IMR-90 (cell line): ENCODE measurements at places on chromosomes 11 and 22. TPM values are rescaled to one million over a fixed set of nuclear protein-coding genes. Genes with fewer than 3 reads are reported as not detected.

DNA sequence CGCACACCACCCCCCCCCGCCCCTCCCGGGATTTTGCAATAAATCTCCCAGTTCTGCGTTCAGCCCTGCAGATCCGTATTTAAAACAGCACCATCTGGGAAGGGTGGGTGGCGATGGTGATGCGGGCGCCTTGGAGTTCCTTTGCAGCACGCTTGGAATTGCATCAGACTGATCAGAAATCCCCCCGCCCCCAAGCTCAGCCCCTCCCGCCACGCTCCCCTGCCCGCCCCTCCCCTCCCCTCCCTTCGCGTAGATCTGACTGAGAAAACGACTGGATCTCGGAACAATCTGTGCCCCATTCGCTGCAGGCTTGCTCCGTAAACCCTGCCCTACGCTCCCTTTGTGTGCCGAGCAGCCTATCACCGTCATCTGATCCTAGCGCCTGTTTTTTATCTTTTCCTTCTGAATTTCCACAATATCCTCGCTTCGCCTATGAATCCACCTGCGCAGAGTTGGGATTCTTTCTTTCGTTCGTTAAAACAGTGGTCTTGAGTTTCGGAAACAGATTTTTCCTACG, 18.1 kb upstream of the BDNF start:
- no peaks in the 10 kb centered on the region for H3K36me3 ChIP-seq
- H3K27ac ChIP-seq = peak overlapping the region; percentile 98
- H3K4me3 ChIP-seq = peak overlapping the region; percentile 70
- peaks cover 6% of the 10 kb centered on the region for H3K4me1 ChIP-seq

DNA sequence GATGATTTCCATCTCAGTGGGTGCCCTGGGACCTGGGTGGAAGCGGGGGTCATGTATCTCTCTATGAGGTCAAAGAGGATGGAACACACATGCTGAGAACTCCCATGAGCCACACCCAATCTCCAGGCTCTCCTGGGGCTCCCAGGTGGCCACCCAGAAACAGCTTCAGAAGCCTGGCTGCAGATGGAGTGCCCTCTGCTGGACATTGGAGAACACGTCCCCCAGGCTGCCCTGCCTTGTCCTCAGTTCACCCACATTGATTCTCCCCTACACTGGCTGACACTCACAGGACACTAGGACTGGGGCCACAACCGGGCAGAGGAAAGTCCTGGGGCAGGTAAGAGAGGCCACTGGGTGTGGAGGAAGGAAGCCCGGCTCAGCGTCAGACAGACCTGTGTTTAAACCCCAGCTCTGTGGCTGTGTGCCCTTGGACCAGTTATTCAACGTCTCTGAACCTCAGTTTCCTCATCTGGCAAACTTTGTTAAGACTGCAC, 4.5 kb upstream of the NOL12 start:
- H3K4me3 ChIP-seq = no peak overlapping the region
- H3K27ac ChIP-seq = peak overlapping the region; percentile 45; the same call in 1 of the 2 replicates
- H3K4me1 ChIP-seq = peaks cover 17% of the 10 kb centered on the region
- DNase-seq = peak; percentile 77
- peaks cover 24% of the 10 kb centered on the region for H3K36me3 ChIP-seq
- no peaks in the 10 kb centered on the region for H3K27me3 ChIP-seq

- no peak overlapping the region for H3K4me3 ChIP-seq
- DNase-seq = no peak
- H3K36me3 ChIP-seq = no peaks in the 10 kb centered on the region
- H3K4me1 ChIP-seq = no peaks in the 10 kb centered on the region
- H3K27me3 ChIP-seq = no peaks in the 10 kb centered on the region
Observed at GRCh38 chr11:8523396-8523795, 70.6 kb downstream of the STK33 start.

DNA sequence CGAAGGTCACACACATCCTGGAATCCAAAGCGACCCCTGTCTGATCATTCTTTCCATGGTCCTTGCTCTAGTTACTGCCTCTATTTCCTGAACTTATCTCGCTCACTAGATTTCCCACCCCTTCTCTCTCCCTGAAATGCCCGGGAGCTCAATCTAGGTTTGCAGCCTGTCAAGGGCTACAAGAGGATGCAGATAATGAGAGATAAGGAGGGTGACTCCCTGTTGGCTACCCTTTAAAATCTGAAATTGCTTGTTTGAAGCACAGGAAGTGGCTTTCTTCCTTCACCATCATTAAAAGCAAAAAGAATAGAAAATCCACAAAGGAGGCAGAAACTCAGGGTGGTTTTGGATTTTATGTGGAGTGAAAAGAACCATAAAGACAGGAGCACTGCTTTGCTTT, 13.0 kb upstream of the FLI1 start:
- no peak for DNase-seq
- no peak overlapping the region for H3K4me3 ChIP-seq
- peaks cover 2% of the 10 kb centered on the region for H3K4me1 ChIP-seq
- H3K36me3 ChIP-seq = no peaks in the 10 kb centered on the region

- no peak overlapping the region for H3K4me3 ChIP-seq
- H3K36me3 ChIP-seq = no peaks in the 10 kb centered on the region
- H3K27ac ChIP-seq = no peak overlapping the region
- no peaks in the 10 kb centered on the region for H3K27me3 ChIP-seq
- DNase-seq = peak; percentile 30
Observed at GRCh38 chr11:117816151-117816741, 8.3 kb downstream of the FXYD2 start.

DNA sequence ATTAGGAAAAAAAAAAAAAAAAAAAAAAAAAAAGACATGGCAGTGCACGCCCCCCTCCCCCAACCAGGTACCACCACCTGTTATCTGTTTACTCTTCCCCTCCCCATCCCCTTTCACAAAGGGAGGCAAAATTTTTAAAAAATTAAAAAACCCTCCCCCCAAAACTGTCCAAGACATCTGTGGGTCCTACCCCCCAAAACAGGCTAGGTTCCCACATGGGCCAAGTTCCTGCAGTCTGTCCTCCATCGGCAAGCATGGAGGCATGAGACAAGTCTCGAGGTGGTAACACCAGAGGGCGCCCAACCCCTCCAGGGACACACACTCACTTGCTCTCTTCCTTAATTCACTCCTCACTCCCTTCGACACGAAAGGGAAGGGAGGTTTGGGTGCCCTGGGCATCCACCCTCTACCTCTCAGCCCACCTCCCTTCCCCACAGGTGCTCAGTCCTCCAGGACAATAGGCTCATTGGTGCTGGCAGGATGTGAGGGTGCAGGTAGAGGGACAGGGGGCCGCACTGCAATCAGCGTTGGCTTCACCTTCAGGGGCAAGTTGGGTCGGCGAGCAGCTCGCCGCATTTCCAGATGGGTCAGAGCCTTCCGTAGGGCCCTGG, 2.2 kb upstream of the TUT1 start:
- H3K4me3 ChIP-seq = no peak overlapping the region
- peaks cover 6% of the 10 kb centered on the region for H3K4me1 ChIP-seq
- H3K27ac ChIP-seq = no peak overlapping the region
- no peaks in the 10 kb centered on the region for H3K27me3 ChIP-seq
- H3K36me3 ChIP-seq = peaks cover 51% of the 10 kb centered on the region
- DNase-seq = peak; percentile 70

DNA sequence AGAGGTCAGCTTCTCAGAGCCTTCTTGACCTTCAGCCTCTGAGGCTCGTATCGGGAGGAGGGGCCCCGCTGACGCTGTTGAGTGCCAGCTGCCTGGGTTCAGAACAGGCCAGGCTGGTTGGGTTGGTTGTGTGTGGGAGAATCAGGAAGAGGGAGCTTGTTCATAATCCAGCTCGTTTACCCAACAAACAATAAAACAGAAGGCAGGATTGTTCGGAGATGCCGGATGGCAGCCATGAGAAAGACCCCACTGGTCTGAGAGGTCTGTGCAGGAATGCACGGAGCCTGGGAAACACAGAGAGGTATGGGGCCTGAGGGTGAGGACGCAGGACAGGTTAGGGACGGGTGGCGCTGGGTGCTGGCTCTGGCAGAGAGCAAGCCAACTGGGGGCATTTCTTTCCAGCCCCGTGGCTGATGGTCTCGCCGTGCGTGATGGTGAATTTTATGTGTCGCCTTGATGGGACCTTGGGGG, 31.6 kb upstream of the SHANK2 start:
- H3K27me3 ChIP-seq = peaks cover 8% of the 10 kb centered on the region
- no peak overlapping the region for H3K4me3 ChIP-seq
- peaks cover 5% of the 10 kb centered on the region for H3K4me1 ChIP-seq
- H3K27ac ChIP-seq = no peak overlapping the region
- no peaks in the 10 kb centered on the region for H3K36me3 ChIP-seq

- no peak overlapping the region for H3K27ac ChIP-seq
- peaks cover 70% of the 10 kb centered on the region for H3K27me3 ChIP-seq
- H3K4me3 ChIP-seq = no peak overlapping the region
- no peaks in the 10 kb centered on the region for H3K36me3 ChIP-seq
Observed at GRCh38 chr11:69823641-69824265, 4.5 kb upstream of the FGF3 start.

- no peak for DNase-seq
- no peak overlapping the region for H3K4me3 ChIP-seq
- no peak overlapping the region for H3K27ac ChIP-seq
- H3K27me3 ChIP-seq = peaks cover 37% of the 10 kb centered on the region
Observed at GRCh38 chr11:94400050-94400449, 1.2 kb downstream of the GPR83 start.

- no peaks in the 10 kb centered on the region for H3K4me1 ChIP-seq
- no peak overlapping the region for H3K4me3 ChIP-seq
- no peak overlapping the region for H3K27ac ChIP-seq
- no peaks in the 10 kb centered on the region for H3K36me3 ChIP-seq
Observed at GRCh38 chr11:109526931-109527330, 104.9 kb downstream of the C11orf87 start.

DNA sequence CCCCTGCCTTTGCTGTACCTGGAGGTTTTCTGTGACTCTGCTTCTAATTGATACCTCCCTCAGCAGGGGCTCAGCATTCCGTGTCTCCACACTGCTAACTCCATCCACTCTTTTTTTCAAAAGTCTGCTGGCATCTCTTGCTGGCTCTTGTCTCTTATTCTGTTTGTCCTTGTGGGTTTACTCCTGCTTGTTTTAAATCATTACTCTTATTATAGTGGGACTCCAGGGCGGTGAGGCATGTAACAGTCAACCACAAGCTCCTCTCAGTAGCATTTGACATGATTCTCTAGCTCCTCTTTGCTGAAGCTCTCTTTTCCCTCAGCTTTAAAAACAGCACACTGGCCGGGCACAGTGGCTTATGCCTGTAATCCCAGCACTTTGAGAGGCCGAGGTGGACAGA, 260.2 kb upstream of the NARS2 start:
- H3K27ac ChIP-seq = no peak overlapping the region
- no peak for DNase-seq
- H3K4me3 ChIP-seq = no peak overlapping the region
- H3K27me3 ChIP-seq = no peaks in the 10 kb centered on the region; the same call in 1 of the 2 replicates
- H3K4me1 ChIP-seq = peaks cover 3% of the 10 kb centered on the region; the same call in 1 of the 2 replicates
- H3K36me3 ChIP-seq = peaks cover 2% of the 10 kb centered on the region; the same call in 1 of the 2 replicates

GRCh38 chr11:33040033-33040861, 875 bp downstream of the TCP11L1 start:
- no peaks in the 10 kb centered on the region for H3K27me3 ChIP-seq
- peaks cover 5% of the 10 kb centered on the region; the same call in 1 of the 2 replicates for H3K4me1 ChIP-seq
- H3K4me3 ChIP-seq = peak overlapping the region; percentile 63
- peak overlapping the region; percentile 95 for H3K27ac ChIP-seq
- H3K36me3 ChIP-seq = peaks cover 3% of the 10 kb centered on the region

GRCh38 chr11:70544774-70545609, 146.7 kb downstream of the CTTN start:
- H3K27ac ChIP-seq = no peak overlapping the region
- H3K4me1 ChIP-seq = no peaks in the 10 kb centered on the region; the same call in 1 of the 2 replicates
- H3K4me3 ChIP-seq = no peak overlapping the region
- no peaks in the 10 kb centered on the region; the same call in 1 of the 2 replicates for H3K27me3 ChIP-seq
- H3K36me3 ChIP-seq = no peaks in the 10 kb centered on the region

DNA sequence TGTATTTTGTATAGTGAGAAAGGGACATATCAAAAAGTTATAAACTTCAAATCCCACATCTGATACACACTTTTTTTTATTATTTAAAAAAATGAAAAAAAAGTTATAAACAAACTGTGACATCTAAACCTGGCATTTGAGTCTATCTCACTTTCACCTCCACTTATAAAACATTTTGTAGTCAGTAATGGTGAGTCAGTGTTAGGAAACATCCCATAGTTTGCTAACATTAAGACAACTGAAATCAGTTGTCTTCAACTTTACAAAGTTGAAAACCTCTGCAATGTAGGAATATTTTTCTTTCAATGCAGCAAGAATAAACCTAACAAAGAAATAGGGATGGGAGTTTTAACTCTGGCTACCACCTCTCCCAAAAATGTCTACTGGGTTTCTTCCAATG, 47.7 kb downstream of the SLC35F2 start:
- H3K4me1 ChIP-seq = no peaks in the 10 kb centered on the region
- peak; percentile 12 for DNase-seq
- no peaks in the 10 kb centered on the region for H3K27me3 ChIP-seq

GRCh38 chr22:25754527-25755202, 12.7 kb downstream of the MYO18B start:
- peak; percentile 80 for DNase-seq
- H3K36me3 ChIP-seq = no peaks in the 10 kb centered on the region
- H3K27me3 ChIP-seq = no peaks in the 10 kb centered on the region

DNA sequence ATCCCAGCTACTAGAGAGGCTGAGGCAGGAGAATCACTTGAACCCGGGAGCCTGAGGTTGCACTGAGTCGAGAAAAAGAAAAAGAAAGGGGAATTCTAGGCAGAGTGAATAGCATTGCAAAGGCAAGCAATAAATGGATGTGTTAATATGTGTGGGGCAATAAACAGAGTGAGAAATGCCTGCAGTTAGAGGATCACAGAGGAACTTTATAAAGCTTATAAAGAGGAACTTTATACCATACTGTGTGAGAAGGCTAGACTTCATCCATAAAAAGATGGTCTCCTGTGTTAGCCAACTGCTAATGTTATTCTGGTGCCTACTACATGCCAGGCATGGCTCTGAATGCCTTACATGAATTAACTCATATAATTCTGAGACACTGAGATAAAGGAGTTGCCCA, 841 bp downstream of the B3GNT6 start:
- peaks cover 3% of the 10 kb centered on the region; the same call in 1 of the 2 replicates for H3K4me1 ChIP-seq
- no peak overlapping the region for H3K27ac ChIP-seq
- no peak for DNase-seq
- H3K27me3 ChIP-seq = peaks cover 37% of the 10 kb centered on the region
- H3K4me3 ChIP-seq = no peak overlapping the region

DNA sequence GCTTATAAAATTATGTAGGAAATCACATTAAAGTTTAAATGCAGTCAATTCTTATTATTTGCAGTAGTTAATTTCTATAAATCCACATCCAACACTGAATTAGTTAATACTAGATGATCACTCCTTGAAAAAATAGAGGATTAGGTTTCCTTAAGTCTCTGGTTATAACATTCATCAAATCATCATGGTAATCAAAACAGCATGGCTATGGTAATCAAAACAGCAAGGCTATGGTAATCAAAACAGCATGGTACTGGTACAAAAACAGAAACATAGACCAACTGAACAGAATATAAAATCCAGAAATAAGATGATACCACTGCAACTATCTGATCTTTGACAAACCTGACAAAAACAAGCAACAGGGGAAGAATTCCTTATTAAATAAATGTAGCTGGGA, 814.6 kb upstream of the CCDC179 start:
- H3K4me1 ChIP-seq = no peaks in the 10 kb centered on the region
- no peak for DNase-seq
- H3K27ac ChIP-seq = no peak overlapping the region
- no peaks in the 10 kb centered on the region for H3K27me3 ChIP-seq
- no peak overlapping the region for H3K4me3 ChIP-seq
- no peaks in the 10 kb centered on the region for H3K36me3 ChIP-seq

The CFAP68 gene
- 8.9 and 10.2 TPM in 2 replicates for total RNA-seq

The FOLR3 gene
- 0.36 TPM in 1 of 2 replicates, not detected in the other for total RNA-seq

The LRP5 gene
- 10.4 and 11.1 TPM in 2 replicates for total RNA-seq

The MRGPRX4 gene
- under 0.01 TPM in 1 of 2 replicates, not detected in the other for total RNA-seq

The NTM gene
- total RNA-seq = 17.8 and 19.5 TPM in 2 replicates

The OR51M1 gene
- total RNA-seq = 0.54 and 0.56 TPM in 2 replicates

The C11orf71 gene
- 2.3 and 3.6 TPM in 2 replicates for total RNA-seq

The H19 gene
- total RNA-seq = not detected in 2 replicates

The OR10A2 gene
- total RNA-seq = not detected in 2 replicates

The ACTN3 gene
- under 0.01 TPM in 2 replicates for total RNA-seq
